Stimulated activated naive B cell treated with anti-CD40 and anti-IgM and Interleukin-4, amounts not matched to agents 10 μg/mL and 1 μg/mL and 100 μg/mL, for 72 hours (primary cell): ENCODE measurements at places on chromosomes 7 and 10.
A peak's percentile ranks its signal among the peaks of the same experiment; 100 is the strongest.

GRCh38 chr10:98632456-98633150 lies 185.9 kb upstream of the HPS1 start:
- H3K4me3 ChIP-seq = no peak overlapping the region
- no peaks in the 10 kb centered on the region for H3K36me3 ChIP-seq
- H3K4me1 ChIP-seq = peaks cover 7% of the 10 kb centered on the region
- no peak for DNase-seq
- no peak overlapping the region for H3K27ac ChIP-seq

GRCh38 chr10:129659508-129660268 lies 192.6 kb downstream of the MGMT start:
- DNase-seq = no peak
- peaks cover 10% of the 10 kb centered on the region for H3K4me1 ChIP-seq
- H3K27ac ChIP-seq = no peak overlapping the region
- peaks cover 13% of the 10 kb centered on the region for H3K36me3 ChIP-seq

GRCh38 chr10:48274636-48275035 lies at the start of gene FRMPD2:
Gene FRMPD2 (minus strand): TSS chr10:48274696. CDS start chr10:48274567, 129 bp downstream.
- peaks cover 19% of the 10 kb centered on the region for H3K4me1 ChIP-seq
- no peak for DNase-seq
- H3K4me3 ChIP-seq = no peak within 1 kb of the TSS
- peaks cover 11% of the 10 kb centered on the region for H3K27me3 ChIP-seq
- no peak within 1 kb of the TSS for H3K27ac ChIP-seq

GRCh38 chr10:98030093-98030821 lies at the start of gene CRTAC1:
Gene CRTAC1 (minus strand): TSS chr10:98030621. CDS start chr10:98030472, 149 bp downstream.
- no peaks in the 10 kb centered on the region for H3K36me3 ChIP-seq
- no peak for DNase-seq
- H3K27me3 ChIP-seq = peaks cover 75% of the 10 kb centered on the region
- H3K4me1 ChIP-seq = peaks cover 2% of the 10 kb centered on the region

GRCh38 chr7:25832929-25833328 lies 319.1 kb upstream of the NFE2L3 start:
- H3K4me1 ChIP-seq = no peaks in the 10 kb centered on the region
- no peak overlapping the region for H3K27ac ChIP-seq
- no peak for DNase-seq
- H3K36me3 ChIP-seq = no peaks in the 10 kb centered on the region

GRCh38 chr10:48658243-48658974 lies 26.3 kb upstream of the WDFY4 start:
- H3K4me1 ChIP-seq = peaks cover 75% of the 10 kb centered on the region
- H3K4me3 ChIP-seq = no peak overlapping the region
- peak; percentile 44 for DNase-seq

DNA sequence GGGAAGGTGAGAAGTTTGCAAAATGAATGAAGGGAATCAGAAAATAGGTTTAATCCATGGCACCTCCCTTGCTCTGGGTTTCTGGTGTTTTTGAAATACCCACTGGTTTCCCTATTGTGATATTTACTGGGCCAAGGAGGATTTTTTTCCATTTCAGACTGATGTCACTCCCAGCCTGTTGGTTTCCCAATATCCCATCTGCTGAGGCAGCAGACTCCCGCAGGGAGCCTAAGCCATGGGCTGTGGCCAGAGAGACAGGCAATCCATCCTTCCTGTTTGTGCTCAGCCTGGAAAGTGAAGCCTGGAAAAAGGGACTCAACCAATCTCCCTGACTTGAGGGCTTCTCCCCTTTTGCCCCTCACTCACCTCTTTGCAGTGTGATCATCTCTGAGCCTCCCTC lies 22.8 kb downstream of the FAM107B start:
- no peak for DNase-seq
- H3K4me3 ChIP-seq = peak overlapping the region; percentile 60
- H3K27ac ChIP-seq = peak overlapping the region; percentile 94
- peaks cover 2% of the 10 kb centered on the region for H3K36me3 ChIP-seq
- no peaks in the 10 kb centered on the region for H3K27me3 ChIP-seq
- H3K4me1 ChIP-seq = peaks cover 55% of the 10 kb centered on the region

- DNase-seq = no peak
- H3K27ac ChIP-seq = no peak overlapping the region
- H3K4me1 ChIP-seq = no peaks in the 10 kb centered on the region
- H3K4me3 ChIP-seq = no peak overlapping the region
Observed at GRCh38 chr7:117489911-117490310, 10.1 kb downstream of the CFTR start.

GRCh38 chr7:398888-399287 lies 108.9 kb downstream of the FOXL3 start:
- H3K36me3 ChIP-seq = peaks cover 19% of the 10 kb centered on the region
- H3K27ac ChIP-seq = no peak overlapping the region

- peaks cover 4% of the 10 kb centered on the region for H3K27me3 ChIP-seq
- DNase-seq = no peak
- H3K4me1 ChIP-seq = no peaks in the 10 kb centered on the region
- H3K4me3 ChIP-seq = no peak overlapping the region
- no peaks in the 10 kb centered on the region for H3K36me3 ChIP-seq
Observed at GRCh38 chr10:61541960-61542359, 88.8 kb upstream of the TMEM26 start.

GRCh38 chr10:50613150-50613549 lies 10.6 kb downstream of the SGMS1 start:
- H3K27ac ChIP-seq = no peak overlapping the region
- no peak for DNase-seq
- no peaks in the 10 kb centered on the region for H3K27me3 ChIP-seq
- no peak overlapping the region for H3K4me3 ChIP-seq
- peaks cover 6% of the 10 kb centered on the region for H3K36me3 ChIP-seq
- peaks cover 32% of the 10 kb centered on the region for H3K4me1 ChIP-seq
